ENCODE measurements at places on chromosomes 12 and 14.

GRCh38 chr12:145369-145960 is 68.5 kb downstream of the SLC6A12 start:
- no peak for DNase-seq

GRCh38 chr12:30840715-30841114 is 85.8 kb upstream of the TSPAN11 start:
- no peak for DNase-seq

DNA sequence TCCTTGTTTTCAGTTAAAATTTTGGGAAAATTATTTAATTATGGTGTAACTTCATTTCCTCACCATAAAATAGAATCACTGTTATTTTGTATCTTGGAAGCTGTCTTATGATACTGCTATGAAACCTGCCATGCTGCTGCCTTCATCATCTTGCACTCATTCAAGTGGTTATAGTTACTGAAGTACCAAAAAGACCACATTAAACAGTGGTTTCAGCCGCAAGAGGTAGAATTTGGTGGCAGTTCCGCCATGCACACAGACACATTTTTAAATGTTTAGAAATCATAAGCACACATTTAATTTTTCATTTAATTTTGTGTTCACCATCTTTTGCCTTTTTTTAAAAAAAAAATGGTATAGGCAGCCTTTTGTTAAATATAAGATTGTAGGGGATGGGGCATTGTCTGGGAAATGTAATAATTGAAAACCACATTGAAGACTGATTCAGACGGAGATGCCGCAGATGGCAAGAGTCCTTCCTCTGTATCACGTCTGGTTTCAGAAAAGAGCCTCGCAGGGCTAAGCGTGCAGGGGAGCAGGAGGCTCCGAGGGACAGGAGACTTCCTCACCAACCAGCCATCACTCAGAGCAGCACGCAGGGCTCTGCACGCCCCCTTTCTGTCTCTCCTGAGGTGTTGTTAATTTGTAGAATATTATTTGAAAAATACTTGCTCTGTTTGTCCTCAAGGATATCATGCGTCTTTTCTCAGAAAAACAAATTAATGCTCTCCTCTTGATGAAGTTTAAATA is 115.2 kb upstream of the PELI2 start:
- DNase-seq: no peak

DNA sequence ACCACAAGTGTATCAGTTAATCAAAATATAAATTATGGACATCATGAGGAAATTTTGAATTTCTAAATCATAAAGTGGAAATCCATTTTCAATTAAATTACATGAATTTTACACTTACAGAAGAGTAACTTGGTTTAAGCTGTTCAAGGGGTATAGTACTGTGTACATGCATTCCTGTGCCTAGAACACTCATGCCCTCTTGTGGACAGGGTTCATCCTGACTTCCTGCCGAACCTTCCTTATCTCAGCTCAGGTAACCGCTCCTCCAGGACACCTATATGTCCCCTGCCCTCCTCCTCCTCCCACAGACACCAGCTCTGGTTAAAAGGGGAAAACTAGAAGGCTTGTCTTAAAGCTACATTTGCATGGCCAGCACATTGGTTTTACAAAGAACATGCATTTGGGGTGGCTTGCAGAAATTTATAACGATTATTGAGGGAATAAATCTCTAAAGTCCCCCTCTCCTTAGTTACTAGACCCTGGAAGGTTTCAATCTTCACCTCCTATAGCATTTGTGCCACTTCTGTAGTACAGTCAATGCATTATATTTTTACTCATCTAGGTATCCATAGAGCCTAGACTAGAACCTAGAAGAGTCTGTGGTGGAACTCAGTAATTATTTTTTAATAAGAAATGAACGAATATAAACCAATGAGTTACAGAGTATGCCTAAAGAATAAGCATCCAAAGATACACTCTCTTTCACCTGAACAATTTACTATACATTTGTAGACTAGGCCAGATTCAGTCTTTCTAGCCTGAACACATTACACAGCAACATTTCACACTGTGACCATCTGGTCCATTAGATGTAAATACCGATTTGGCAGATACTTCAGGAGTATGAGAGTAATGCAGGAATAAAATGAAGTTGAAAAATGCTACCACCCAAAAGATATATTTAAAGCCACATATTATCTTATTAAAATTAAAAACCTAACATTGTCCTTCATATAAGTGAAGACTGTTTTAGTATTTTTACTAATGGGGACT is 345.6 kb downstream of the PAWR start:
- no peak for DNase-seq

GRCh38 chr12:91874086-91874865 is 271.4 kb downstream of the BTG1 start:
- DNase-seq: no peak

- no peak for DNase-seq
Observed at GRCh38 chr12:30975581-30975980, 49.0 kb downstream of the TSPAN11 start.

DNA sequence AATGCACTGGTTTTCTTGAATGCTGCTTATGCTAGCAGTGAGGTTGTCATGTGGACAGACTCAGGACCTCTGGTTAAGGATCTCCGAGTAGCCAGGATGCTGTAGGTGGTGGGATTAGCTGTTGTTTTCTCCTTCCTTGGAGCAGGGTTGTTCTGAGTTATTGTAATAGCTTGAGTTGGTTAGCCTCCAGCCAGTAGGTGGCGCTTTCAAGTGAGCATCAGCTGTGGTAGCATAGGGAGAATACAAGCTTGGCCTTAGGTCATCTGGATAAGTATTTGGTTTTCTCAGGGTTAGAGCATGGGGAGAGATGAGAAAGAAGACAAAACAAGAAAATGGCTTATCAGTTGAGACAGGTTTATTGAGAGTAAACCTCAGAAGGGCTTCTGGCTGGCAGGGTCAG is 299.7 kb upstream of the FBXO33 start:
- no peak for DNase-seq

DNA sequence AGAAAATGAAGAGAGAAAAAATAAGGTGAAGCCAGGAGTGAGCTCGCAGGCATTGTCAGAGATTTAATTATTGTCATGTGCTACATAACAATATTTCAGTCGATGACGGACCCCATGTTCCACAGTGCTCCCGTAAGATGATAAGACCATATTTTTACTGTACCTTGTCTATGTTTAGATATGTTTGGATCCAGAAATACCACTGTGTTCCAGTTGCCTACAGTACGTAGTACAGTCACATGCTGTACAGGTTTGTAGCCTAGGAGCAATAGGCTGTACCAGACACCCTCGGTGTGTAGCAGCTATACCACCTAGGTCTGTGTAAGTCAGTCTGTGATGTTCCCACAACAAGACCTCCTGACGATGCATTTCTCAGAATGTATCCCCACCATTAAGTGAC is 137.5 kb downstream of the FBXL14 start:
- DNase-seq: no peak

DNA sequence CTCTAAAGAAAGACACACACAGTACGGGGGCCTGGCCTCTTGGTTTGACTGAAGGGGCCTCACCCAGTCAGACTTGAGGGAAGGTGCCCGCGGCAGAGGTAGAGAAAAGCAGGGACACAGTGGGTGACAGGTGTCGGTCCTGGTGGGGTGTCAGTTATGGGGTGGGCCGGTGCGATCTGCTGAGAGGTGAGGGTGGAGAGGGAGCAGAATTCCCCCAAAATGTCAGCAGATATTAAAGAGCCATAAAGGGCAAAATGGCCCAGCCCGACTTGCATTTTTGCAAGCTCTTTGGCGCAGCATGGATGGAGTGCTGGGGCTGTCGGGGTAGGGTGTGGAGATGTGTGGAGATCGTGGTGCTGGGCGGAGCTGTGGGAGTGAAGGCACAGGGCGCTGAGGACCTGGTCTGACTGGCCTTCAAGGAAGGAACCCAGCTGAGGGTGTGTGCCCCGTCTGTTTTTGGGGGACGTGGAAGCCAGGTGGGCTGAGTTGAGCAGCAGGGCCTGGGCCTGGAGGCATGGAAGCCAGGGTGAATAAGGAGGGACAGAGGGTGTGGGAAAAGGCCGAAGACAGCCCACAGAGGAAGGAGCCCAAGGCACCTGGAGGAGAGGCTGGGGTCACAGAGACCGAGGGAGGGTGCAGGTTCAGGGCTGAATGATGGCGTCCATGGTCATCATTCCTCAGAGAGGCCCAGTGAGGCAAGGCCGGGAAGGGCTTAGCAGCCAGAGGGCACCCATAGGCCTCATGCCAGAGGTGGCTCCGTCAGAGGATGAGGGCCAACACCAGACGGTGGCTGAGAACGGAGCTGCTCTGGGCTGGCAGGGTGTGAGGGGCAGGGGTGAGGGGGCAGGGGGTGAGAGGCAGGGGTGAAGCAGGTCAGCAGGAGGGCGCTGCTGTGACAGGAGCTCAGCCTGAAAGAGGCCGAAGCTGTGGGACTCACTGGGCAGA is 48.2 kb upstream of the DYNC1H1 start:
- DNase-seq: no peak

- DNase-seq: no peak
Observed at GRCh38 chr14:68547305-68548193, 245.3 kb downstream of the ZFP36L1 start.

- no peak for DNase-seq
Observed at GRCh38 chr12:52969166-52969795, 20.4 kb downstream of the KRT18 start.

DNA sequence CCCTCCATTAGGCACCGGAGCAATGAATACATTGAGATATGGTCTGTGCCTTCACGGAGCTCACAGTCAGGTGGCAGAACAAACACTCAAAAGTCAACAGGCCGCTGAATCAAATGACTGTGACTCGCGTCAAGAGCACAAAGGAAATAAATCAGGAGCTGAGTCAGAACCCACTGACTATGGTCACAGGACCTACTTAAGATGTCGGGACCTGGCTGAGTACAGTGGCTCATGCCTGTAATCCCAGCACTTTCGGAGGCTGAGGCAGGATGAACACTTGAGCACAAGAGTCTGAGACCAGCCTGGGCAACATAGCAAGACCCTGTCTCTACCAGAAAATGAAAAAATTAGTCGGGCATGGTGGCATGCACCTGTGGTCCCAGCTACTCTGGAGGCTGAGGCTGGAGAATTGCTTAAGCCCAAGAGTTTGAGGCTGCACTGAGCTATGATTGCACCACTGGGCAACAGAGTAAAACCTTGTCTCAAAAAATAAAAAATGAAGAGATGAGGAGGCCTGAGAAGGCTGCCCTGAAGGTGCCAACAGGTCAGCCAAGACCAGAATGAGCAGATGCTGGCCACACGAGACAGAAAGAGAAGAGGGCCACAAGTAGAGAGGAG is 19.9 kb downstream of the TMEM233 start:
- DNase-seq: no peak

- no peak for DNase-seq
Observed at GRCh38 chr12:8699714-8700113, 1.9 kb downstream of the RIMKLB start.
